ENCODE measurements at places on chromosomes 4 and X.

DNA sequence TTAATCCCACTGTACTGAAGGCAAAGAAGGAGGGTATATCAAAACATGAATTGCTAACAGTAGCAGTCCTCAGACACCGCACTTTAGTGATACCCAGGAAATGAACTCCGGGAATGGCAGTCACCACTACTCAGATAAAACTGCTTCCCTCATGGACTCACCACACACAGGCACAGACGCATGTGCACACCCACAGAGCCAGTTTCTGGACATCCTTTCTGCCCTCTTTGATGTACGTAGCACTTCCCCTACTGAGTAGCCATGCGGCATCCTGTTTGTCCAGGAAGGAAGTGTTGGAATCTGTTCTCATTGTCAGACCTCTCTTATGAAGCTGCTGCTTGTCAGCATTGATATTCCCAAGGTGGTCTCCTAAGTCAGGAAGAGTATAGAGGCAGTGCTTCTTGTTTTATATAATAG is 95.7 kb downstream of the DCLK2 start:
- peak; percentile 20 for DNase-seq

GRCh38 chr4:7829652-7830580 is 109.7 kb downstream of the AFAP1 start:
- DNase-seq, result no peak

DNA sequence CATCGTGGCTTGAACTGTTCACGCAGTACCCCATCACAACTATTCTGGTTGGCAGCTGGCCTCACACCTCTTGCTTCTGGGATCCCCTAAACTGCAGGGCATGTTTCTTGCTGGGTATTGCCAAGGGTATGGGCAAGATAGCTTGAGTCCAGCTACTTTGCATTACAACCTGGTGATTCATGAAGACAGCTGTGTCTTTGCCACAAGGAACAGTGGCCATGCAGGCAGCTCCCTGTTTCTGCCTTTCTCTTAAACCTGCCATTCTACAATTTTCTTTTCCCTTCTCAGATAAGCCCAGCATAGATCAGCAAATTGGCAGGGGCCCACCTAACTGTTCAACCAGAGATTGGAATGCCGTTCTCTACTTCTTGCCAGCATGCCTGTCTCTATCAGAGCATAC is 42.8 kb downstream of the TENM3 start:
- no peak for DNase-seq

DNA sequence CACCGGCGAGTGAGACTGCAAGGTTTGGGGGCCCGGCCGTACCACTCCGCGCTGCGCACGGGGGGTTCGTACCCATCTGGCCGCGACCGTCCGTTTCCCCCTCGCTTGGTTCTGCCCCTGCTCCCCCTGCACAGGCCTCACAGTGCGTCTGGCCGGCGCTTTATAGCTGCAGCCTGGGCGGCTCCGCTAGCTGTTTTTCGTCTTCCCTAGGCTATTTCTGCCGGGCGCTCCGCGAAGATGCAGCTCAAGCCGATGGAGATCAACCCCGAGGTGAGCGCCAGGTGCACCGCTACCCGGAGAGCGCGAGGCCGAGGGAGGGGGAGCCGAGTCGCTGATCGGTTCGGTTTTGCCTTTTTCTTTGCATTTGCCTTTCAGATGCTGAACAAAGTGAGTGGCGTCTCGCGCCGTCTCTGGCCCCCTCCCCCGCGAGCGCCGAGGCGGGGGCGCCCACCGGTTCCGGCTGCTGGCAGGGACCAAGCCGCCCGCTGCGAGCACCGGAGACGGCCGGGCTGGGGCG is at the start of gene UCHL1:
UCHL1 (plus strand) TSS at position 189 of the 517 bp plus-strand sequence; CDS start at position 238, 49 bp downstream.
- peak; percentile 82 for DNase-seq

DNA sequence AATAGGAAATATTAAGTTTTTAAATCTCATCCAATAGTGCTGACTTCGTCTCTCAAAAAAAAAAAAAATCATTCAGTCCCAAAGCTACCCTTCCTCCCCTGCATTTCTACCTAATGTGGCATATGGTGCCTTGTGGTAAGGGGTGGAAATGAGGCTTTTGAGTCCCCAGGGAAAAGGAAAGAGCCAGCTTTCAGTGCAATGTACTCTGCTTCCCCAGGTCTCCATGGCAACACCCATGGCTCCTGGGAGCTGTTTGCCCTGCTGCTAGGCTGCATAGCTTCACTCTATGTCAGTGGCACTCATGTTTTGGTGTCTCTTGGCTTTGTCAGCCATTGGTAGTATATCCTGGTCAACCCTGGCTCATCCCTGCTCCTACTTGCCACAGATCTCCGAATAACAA is 175.9 kb downstream of the SLC39A8 start:
- DNase-seq, result no peak

DNA sequence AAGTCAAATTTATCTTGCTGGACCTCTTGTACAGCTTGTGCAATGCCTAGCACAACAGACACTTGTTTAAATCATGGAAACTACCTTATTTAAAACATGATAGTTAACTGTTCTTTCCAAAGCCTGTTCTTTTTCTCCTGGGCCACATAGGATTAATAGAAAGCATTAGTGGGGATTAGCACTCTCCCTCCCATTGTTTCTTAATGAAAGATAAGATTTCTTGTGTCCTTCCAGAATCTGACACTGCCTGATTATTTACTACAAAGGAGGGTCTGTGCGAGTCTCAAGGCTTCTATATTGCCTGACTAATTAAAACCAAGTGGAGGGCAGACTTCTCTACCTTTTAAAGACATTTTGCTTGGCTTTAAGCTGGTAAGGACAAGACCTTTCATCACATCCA is 8.5 kb upstream of the ELMOD2 start:
- no peak for DNase-seq

DNA sequence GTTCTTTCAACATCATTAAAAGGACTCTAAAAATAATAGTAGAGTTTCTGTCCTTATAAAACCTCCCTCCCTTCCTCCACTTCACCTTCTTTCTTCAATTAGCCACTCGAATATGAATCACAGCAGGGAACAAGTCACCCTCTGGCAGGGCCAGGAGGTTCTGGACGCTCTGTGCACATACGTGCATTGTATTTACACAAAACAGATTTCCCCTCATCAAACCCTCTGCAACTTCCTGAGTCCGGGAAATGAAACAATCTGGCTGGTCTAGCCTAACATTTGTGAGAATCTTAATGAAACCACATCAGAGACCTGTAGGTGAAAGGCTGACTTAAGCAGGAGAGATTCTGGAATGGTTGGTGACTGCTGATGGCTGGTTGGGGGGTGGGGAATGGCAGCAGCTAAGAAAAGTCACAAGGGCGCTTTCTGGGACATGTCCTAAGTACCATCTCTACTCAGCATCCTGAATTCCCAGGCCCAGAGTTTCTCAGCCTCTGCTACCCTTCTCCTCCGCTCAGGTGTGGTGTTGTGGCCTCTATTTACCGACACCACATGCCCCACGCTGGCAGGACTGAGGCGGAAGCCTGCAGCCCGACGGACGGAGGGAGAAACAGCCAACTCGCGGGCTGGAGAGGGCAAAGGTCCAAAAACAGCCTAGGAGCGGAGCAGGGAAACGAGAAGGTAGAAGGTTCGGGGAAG is 1.0 kb downstream of the ZDHHC9 start:
- no peak for DNase-seq

- DNase-seq, result no peak
These were observed 88.6 kb downstream of the ZIC3 start for GRCh38 chrX:137654481-137654880.

GRCh38 chrX:68865926-68866325 is 37.1 kb downstream of the EFNB1 start:
- DNase-seq, result no peak

GRCh38 chr4:166043801-166044200 is 170.8 kb downstream of the TLL1 start:
- DNase-seq, result no peak

DNA sequence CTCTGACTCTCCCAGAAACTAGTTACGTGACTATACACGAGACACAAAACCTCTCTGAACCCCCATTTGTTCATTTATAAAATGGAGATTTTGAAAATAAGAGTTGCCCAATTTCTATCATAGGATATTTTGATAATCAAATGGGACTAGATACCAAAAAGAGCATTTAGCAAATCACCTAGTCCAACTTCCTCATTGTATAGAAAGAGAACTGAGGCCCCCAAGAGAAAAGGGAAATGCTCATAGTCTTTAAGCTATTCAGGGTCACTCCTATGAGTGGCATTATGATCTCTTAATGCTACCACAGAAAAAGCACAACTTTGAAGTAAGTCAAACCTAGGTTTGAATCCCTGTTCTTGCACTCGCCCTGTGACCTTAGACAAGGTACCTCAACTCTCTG is 62.7 kb downstream of the BMP15 start:
- DNase-seq, result no peak

DNA sequence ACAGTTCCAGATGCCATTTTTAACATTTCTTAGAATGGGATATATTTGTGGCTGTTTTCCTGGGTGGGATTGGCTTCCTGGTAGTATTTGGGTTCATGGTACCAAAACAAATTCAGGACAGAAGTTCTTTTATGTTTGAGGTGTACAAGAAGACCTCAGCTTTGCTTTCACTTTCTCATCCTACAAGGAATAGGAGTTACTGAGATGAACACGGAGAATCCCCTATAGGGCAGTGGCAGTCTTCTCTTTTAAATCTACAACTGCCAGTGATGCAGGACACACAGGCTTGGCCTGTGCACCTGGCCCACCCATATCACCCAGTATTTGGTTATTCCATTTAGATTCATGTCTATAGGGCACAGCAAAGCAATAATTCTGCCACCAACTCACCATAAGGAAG is 35.2 kb downstream of the SLC10A7 start:
- DNase-seq, result no peak

- DNase-seq, result no peak
These were observed 21.8 kb downstream of the STARD8 start for GRCh38 chrX:68669094-68669860.

DNA sequence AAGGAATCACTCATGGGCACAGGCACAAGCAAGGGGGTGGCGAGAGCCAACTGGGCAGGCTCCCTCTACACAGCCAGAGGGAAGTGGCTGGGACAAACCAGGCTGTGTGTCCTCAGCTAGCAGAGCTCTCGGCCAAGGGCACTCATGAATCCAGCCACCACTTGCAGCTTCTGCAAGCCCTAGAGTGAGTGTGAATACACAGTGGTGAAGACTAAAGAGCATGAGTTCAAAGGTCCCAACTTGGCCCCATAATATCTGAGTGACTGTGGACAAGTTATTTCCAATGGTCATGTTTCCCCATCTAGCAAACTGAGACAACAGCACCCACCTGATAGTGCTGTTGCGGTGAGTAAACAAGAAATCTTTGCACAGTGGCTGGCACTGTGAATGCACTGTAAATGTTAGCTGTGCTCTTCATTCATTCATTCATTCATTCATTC is 51.7 kb downstream of the ADGRG2 start:
- DNase-seq, result no peak

GRCh38 chr4:67234296-67234695 is 311.0 kb downstream of the CENPC start:
- DNase-seq, result no peak

DNA sequence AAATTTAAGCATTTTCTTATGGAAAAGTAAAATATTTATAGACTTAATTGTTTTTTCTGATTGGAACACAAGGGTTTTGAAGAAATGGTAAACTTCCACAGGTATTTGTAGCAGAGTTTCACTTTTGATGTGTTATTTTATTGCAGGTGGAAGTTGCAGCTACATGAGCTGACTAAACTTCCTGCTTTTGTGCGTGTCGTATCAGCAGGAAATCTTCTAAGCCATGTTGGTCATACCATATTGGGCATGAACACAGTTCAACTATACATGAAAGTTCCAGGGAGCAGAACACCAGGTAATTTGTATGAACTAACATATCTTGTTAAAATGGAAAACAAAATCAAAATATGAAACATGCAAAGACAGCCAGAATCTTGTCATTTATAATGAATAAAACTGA is 117.4 kb downstream of the DIPK2B start:
- DNase-seq, result no peak

DNA sequence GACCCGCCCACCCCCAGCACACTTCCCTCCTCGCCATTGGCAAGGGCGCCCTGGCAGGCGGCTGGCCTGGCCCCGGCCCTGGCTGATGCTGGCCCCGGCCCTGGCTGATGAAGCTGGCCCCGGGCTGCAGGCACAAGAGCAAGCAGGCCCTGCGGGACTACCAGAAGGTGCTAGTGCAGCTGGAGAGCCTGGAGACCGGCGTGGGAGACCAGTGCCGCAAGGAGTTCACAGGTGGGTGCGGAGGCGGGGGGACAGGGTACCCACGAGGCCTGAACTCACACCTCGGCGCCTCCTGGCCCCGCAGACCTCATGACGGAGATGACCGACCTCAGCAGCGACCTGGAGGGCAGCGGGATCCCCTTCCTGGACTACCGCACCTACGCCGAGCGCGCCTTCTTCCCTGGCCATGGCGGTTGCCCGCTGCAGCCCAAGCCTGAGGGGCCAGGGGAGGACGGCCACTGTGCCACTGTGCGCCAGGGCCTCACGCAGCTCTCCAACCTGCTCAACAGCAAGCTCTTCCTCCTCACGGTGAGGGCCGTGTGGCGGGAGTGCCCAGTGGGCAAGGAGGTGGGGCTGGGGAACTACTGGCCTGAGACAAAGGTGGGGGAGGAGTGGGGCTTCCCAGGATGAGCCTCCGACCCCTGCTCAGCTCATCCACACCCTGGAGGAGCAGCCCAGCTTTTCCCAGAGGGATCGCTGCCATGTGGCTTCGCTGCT is 6.1 kb upstream of the SRPK3 start:
- no peak for DNase-seq

DNA sequence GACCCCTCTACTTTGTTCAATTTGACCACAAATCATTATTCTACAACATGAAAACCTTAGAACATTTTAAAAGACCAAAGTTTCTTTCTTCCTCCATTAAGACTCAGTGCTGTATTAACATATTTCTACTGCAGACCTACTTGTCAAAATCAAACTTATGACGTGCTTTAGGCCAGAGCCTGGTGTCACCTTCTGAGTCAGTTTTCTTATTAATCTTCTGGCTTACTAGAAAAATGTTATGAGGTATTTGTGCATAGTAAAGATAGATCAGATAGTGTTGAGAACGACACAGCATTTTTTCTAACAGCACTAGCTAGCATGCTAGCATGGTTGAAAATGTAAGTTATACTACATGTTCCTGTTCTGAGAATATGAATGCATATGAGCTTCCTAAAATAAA is 333.6 kb upstream of the FAM241A start:
- DNase-seq, result no peak

DNA sequence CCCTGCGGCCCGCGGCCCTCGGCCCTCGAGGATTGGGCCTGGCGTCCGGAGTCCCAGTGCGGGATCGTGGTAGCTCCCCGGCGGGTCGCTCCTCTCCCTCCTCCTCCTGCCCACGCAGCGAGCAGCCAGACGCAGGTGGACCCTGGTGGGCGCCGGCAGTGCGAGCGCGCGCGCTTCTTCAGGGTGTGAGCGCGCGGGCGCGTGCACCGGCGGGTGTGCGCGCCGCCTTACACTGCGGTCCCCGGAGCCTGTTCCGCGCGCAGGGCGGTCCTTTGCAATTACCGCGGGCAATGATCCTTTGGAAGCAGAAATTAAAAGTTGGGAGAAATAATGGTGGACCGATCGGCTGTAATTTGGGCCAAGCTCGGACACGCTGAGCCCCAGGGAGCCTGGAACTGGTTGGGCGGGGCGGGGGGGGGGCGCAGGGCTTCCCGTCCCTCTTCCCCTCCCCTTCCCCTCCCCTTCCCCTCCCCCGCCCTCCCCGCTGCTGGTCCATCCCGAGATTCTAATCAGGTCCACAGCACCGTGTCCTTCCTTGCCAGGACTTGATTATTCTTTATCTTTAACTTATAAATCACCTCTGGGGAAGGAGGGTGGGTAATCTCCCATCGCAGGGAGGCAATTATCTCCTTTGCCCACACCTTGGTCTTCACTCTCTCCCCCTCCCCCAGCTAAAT is 1.6 kb upstream of the NKX1-1 start:
- DNase-seq, result no peak

GRCh38 chr4:154329268-154329868 is 162.2 kb downstream of the DCHS2 start:
- peak; percentile 25 for DNase-seq

- no peak for DNase-seq
These were observed 120.5 kb downstream of the AFF1 start for GRCh38 chr4:87055311-87055710.

Data from right kidney (tissue), 9 donors.